Fibroblast of the aortic adventitia (primary cell): ENCODE measurements at places on chromosomes 5 and 9. TPM values are rescaled to one million over a fixed set of nuclear protein-coding genes. Genes with fewer than 3 reads are reported as not detected.

DNA sequence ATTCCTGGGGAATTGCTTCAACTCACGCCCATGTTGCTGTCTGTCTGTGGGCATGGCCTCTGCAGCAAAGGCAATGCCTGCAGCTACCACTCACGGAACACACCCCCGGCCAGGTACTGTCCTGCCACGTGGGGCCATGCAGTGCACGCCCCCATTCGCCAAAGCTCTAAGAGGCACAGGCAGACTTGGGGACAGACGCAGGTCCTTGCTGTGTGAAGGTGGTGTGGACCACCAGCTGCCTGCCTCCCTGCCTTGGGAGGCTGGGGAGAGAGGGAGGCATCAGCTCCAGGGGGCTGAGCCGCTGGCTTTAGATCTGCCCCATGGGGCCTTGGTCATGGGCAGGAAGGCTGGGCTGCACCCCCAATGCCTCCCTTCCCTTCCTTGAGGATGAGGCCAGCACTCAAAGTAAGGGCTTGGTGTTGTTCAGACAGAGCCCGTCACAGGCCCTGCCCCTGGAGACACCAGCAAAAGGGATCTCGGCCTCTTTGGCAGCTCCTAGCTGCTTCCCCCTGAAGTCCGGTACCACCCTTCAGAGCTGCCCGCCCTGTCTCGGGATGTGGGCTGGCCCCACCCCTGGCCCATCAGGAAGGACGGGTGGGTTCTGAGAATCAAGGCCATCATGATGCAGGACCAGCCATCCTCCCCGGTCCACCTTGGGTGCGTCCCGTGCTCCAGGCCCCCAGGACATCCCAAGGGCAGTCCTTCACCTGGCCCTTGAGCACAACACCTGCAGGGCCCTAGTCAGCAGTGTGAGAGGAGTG lies 2.3 kb downstream of the GRIN1 start:
- DNase-seq: no peak

GRCh38 chr5:132483661-132484390 lies 6.7 kb downstream of the IRF1 start:
- no peak for DNase-seq

ADAMTS2 gene
- total RNA-seq: 25.8 and 66.6 TPM in 2 replicates

SCGB3A2 gene
- total RNA-seq: not detected in 2 replicates

GARIN3 gene
- total RNA-seq: not detected in 2 replicates
